ENCODE measurements at places on chromosomes 16 and 17.
A peak's percentile ranks its signal among the peaks of the same experiment; 100 is the strongest.

DNA sequence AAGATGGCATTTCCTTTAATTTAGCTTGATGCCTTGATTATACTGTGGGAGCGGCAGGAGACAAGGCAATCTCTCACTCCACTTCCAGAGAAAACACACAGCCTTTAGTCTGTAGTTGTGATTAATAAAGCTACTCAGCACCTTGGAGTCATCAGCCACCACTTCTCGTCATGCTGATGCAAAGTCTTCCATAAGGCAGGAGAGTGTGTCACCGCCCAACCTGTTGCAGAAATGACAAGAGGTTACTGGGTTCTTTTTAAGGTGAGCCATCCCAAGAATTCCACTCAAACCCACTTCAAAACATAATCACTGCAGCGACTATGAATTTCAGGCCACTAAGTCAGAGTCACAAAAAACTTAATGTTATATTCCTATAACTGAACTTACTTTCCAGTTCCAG is 223.9 kb upstream of the TOX3 start:
- no peak for DNase-seq

DNA sequence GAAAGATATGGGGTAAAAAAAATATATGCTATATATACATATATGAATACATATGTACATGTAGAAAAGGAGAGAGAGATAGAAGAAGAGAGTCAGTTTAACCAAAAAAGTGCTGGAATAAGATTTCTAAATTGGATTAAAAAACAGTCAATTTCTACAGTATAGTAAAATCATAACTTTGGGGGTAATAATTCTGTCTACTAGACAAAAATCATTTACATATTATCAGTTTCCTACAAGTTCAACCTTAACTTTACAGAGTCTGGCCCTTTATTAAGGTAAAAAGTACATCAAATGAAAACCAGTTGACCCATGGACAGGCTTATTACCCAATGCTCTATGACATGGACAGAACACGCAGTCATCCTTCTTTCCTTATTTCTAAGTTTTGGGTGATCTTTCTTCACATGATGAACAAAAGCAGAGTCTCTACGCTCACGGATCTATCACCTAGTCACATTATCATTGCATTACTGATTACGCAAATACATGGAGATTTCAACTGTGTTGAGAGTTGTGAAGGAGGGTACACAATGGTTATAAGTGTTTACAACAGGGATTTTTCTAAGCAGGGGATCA is 63.9 kb upstream of the SMIM36 start:
- no peak for DNase-seq

GRCh38 chr17:964876-965275 is 14.7 kb downstream of the NXN start:
- no peak for DNase-seq

- no peak for DNase-seq
Observed at GRCh38 chr17:18953231-18953728, 1.3 kb downstream of the SLC5A10 start.

GRCh38 chr17:74949455-74950115 is 13.9 kb downstream of the OTOP3 start:
- no peak for DNase-seq

DNA sequence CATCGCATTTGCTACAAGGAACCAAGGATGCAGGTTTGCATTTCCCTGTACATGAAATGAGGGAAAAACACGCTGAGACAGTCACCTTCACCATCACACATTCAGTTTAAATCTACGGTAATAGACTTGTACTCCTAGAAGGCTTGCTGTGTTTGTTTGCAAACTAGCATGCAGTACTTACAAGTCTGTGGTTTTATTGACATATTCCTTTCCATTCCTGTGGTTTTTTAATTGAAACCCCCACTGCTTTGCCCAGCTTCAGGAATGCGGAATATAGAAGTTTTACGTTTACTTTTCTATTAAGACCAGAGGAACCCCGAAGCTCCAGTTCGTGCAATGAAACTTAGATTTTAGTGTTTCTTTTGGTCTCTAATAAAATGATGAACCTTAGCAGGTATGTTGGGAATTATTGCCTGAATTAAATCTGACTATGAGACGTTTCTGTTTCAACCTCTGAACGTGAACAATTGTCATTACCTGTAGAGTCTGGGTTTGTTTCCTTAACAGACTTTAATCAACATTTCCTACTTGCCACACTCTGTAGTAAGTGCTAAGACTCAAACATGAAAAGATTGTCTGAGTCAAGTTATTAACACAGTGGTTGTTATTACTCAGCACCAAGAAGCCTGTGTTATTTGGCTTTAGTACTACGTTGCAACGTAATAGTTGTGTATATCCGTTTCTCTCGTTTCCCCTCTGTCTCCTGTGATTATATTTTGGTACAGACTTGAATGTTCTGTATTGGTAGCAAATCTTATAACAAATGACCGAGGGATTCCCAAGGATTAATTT is 793.3 kb upstream of the GOT2 start:
- no peak for DNase-seq

DNA sequence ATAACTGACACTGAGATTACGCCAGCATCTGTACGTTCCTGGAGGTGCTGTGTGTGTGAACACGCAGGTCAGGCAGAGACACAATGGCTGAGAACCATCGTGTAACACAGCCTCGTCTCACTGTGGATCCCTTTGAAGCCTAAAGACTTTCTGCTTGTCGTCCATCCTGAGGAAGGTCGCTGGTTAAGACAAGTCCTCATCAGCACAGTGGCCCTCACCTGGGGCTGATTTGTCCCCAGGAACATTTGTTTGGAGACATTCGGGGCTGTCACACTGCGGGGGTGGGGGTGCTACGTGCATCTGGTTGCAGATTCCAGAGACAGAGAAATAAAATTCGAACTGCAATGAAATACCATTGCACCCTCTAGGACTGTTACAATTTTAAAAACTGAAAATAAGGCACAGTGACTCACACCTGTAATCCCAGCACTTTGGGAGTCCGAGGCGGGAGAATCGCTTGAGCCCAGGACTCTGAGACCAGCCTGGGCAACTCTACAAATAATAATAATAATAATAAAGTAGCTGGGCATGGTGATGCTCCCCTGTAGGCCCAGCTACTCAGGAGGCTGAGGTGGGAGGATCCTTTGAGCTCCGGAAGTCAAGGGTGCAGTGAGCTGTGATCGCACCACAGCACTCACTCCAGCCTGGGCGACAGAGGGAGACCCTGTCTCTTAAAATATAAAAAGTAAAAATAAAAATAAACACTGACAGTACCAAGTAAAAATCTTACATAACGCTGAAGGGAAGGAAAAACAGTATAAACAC is 112.0 kb upstream of the METRNL start:
- DNase-seq = no peak

GRCh38 chr17:8843344-8843743 is 24.1 kb downstream of the PIK3R6 start:
- DNase-seq = no peak

GRCh38 chr16:19242987-19243575 is 42.5 kb upstream of the CLEC19A start:
- DNase-seq = no peak

DNA sequence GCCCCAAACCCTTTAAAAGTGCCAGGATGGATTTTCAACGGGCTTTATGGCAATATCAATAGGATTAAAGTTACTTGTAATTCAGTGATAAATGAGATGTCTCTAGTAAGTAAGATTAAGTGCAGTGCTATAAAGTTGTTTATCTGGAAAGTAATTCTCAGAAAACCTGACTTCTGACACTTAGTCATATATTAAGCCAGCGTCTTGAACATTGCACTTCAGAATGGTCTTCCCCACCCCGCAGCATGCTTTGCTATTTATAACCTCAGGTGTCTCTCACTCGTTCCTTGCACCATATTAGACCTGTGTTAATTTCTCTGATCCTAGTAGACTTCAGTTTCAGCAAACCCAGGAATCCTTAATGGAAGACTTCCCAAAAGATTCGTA is 2.1 kb upstream of the MAF start:
- DNase-seq = no peak

DNA sequence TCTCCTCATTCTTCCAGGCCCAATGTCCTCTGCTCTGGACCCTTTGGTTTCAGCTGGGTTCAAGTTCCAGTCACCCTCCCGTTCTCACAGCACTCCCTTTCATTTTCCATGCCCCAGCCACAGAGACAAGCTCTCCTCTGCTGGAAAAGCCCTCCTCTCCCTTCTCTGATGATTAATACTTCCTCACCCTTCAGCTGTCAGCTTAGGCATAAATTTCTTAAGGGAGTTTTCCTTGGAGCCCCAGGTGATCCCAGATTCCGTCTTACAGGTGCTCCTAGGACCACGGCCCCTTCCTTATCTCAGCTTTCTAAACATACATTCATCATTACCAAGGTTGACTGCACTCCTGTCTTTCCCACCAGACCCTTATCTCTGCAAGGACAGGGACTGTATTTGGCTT is 10.4 kb downstream of the CHAD start:
- DNase-seq = no peak

- DNase-seq = no peak
Observed at GRCh38 chr17:68418876-68419275, 38.4 kb downstream of the WIPI1 start.

- DNase-seq = no peak
Observed at GRCh38 chr16:55408661-55409060, 70.3 kb upstream of the MMP2 start.

- no peak for DNase-seq
Observed at GRCh38 chr17:43406676-43407645, 8.2 kb downstream of the ARL4D start.

DNA sequence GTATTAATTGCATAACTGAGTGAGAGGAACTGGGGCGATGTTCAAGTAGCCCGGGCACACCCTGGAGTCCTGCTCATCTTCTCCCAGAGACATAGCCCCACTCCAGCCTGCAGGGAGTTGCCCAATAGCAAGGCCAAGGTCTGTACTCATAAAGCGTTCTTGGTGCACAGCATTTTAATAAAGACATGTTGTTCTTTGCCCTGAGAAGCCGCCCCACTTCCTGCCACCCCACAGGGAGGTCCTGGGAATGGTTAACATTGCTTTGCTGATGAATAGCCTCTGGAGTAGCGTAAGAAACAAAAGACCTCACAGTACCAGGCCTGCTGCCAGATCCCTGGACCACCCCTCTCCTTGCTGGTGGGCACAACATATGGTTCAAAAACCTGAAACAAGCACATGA is 21.6 kb upstream of the CDH1 start:
- DNase-seq = no peak

- DNase-seq = no peak
Observed at GRCh38 chr17:21360048-21360447, 16.1 kb upstream of the KCNJ12 start.

- DNase-seq = no peak
Observed at GRCh38 chr17:67019809-67020208, 24.5 kb upstream of the CACNG1 start.

DNA sequence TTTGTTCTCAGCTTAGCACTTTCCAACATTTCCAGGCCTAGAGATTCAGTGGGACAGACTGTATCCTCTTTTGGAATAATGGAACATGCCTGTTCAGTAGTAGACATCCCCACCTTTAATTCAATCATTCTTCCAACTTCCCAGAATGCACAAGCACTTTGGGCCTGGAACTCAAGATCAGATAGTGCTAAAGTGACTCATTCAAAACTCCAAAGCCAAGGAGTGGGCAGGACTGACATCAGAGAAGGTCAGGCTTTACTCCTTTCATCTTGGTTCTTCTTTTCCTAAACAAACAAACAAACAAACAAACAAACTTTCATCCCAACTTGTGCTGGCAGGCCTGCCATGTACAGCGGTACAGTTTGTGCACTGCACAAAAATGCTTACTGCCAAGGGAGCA is 172.0 kb downstream of the AXIN2 start:
- DNase-seq = no peak

DNA sequence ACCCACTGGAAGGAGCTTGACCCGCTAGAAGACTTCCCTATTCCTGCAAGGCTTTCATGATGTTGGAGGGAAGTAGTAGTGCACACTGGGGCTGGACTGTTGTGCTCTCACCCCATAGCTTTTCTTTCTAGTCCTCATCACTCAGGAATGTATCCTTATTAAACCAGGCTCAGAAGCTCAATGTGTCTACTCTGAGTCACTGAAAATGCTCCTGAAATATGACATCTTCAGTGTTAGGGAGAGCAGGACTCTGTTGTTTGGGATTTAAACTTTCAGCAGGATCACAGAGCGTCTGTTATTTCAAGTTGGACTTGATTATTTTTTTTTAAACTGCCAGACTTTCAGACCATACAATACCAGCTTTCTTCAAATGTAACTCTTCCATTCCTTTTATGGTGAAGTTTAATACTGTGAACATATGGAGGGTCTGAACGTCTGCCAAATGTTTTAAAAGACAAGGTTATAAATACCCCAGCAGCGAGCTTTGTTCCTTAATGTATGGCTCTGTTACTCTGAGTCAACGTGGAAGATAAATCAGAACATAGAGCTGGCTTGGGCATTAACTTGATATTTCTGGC is 257.5 kb downstream of the CDH11 start:
- no peak for DNase-seq

- DNase-seq = no peak
Observed at GRCh38 chr17:37259030-37259735, 116.6 kb upstream of the C17orf78 start.

- DNase-seq = no peak
Observed at GRCh38 chr17:9016941-9017552, 4.3 kb upstream of the NTN1 start.

DNA sequence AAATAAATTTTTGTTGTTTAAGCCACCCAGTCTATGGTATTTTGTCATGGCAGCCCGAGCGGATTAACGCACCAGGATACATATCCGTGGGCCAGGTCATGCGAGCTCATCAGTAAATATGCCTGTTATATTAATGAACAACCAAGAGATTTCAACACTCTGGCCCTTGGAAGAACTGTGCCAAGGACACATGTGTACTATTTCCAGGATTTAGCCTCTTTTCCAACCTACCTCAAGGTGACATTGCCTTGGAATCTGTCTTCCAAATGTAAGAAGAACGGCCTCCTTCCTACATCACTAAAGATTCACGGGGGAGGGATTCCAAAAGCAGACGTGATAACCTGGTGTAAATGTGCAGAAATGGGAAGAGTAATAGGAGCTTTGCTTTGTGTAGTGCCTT is 72.8 kb upstream of the DYNLRB2 start:
- DNase-seq = no peak

DNA sequence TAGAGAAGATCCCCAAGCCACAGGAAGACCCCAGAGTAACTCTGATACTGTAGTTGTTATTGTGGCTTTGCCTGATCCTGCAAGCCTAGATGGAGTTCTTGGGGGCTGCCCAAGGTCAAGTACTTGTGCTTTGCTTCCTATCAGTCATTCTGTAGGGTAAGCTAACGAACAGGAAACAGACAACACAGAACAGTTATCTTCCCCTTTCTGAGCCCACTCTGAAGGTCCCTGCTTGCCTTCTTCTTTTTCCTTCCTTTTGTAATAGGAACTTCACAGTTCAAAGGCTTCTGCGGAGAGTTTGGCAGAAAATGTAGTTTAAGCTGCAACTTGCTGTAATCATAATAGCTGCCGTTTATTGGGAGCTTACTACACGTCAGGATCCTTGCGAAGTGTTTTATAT is 494.1 kb upstream of the ERCC4 start:
- no peak for DNase-seq

GRCh38 chr16:51159296-51159695 is 8.2 kb upstream of the SALL1 start:
- no peak for DNase-seq

- no peak for DNase-seq
Observed at GRCh38 chr17:57772774-57773173, 27.7 kb upstream of the CCDC182 start.

GRCh38 chr17:50261051-50261915 is 13.0 kb upstream of the TMEM92 start:
- no peak for DNase-seq

GRCh38 chr16:84247844-84248243 is 8.0 kb upstream of the KCNG4 start:
- no peak for DNase-seq

- DNase-seq = peak; percentile 71
Observed at GRCh38 chr16:85253084-85253941, 141.0 kb upstream of the CIBAR2 start.
